Activated CD4-positive, alpha-beta T cell treated with anti-CD3 and anti-CD28 coated beads, Interleukin-2, amount 50 U/mL, for 1 hour (primary cell): ENCODE measurements at places on chromosomes 16 and 17.
A peak's percentile ranks its signal among the peaks of the same experiment; 100 is the strongest.

- no peak for DNase-seq
Observed at GRCh38 chr17:31387438-31387837, 4.0 kb upstream of the RAB11FIP4 start.

DNA sequence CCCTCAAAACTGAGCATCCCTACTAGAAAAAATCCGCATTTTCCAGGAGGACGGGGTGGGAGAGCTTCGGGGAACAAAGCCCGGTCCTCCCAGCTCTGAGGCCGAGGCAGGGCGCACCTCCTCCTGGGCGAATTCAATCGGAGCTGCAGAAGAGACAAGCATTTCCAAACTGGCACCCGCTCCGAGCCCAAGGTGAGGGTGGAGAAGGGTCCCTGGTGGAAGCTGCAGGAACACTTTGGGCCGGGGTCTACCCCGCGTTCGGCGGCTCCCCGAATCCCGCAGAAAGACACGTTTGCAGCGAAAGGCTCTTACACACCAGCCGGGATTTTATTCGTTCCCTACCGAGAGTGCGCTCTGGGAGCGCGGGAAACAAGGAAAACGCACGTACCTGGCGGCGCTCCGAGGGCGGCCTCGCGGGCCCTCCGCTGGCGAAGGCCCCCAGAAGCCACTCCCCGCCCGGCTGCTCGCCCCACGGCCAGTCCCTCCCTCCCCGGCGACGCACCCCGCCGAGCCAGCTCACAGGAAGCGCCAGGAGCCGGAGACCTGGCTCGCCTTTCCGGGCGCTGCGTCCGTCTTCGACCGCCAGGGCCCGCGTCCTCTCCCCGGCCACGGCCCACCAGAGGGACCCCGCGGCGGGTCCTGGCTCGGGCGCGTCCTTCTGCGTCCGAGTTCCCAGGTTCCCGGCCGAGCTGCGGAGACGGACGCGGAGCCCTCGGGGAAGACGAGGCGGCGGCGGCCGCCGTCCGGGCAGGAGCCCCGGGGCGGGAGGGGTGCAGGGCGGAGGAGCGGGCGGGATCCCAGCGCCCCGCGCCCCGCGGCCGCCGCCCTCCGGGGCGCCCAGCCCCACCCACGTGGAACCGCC lies 49.8 kb upstream of the BAHCC1 start:
- peak; percentile 35 for DNase-seq

GRCh38 chr16:12024429-12024828 lies 47.9 kb downstream of the SNX29 start:
- DNase-seq: no peak

- no peak for DNase-seq
Observed at GRCh38 chr17:33055171-33055611, 63.5 kb downstream of the SPACA3 start.

DNA sequence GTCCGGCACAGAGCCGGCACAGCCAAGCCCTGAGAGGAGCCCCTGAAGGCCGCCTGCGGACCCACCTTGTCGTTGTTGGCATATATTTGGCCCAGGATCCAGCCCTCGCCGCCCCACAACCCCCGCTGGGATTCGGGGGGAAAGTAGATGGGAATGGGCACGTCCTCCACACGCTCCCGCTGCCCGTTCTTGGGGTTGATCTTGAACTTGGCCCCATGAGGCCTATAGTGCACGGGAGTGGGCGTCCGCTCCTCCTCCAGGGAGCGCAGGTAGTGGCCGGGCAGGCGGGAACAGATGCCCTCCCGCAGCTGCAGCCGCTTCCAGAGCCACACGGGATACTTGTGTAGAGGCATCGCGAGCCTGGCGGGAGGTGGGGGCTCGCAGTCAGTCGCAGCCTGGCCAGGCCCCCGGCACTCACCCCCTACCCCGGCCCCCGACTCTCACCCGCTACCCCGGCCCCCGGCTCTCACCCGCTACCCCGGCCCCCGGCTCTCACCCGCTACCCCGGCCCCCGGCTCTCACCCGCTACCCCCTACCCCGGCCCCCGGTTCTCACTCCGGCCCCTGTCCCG lies 387 bp downstream of the MRPL28 start:
- no peak for DNase-seq

- no peak for DNase-seq
Observed at GRCh38 chr16:24988129-24988518, 27.0 kb downstream of the ARHGAP17 start.

DNA sequence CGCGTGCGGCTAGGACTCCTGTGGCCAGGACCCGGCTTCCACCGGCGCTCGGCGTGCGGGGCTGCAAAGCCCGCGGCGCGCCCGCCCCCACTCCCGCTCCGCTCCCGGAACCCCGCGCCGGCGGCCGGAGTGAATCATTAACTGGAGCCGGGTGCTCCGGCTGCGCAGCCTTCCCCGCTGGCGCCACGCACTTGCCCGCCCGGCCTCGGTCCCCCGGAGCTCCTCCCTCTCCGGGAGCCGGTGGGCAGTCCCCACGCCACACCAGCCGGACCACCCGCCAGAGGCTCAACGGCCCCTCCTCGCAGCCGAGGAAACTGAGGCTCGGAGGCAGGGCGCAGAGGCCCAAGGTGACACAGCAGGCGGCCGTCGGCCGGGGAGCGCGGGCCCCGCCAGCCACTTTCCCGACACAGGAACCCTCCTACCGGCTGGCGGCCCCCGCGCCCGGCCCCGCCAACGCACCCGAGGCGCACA lies 580 bp downstream of the BCAR1 start:
- DNase-seq: no peak

DNA sequence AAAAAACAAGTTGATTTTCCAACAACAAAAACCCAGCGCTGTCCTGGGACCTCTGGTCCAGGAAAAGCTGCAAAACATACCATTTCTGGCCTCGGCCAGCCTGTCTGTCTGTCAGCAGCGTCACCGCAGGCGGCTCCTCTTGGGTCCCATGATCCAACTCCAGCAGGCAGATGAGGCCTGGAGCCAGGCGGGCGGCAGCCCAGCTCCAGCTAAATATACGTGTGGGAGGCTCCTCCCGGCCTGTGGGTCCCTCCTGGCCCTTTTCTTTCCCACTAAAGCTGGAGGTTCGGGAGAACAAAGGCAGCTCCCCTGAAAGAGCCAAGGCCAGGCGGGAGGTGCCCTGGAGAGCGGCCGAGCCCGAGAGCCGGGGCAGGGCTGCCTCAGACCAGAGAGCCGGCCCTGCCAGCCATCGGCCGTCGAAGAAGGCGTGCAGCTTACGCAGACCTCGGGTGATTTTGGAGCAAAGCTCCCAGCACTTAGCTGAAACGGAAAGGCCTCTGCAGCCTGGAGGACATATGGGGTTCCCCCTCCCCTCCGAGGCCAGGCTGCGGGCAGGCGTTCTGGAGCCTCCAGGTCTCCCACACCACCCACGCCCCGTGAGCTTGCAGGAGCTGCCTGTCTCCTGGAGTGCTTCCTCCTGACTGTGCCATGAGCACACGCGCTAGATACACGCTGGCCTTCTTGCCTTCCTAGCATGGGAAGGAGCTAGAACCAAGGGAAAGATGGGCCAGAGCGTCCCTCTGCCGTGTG lies 19.9 kb upstream of the JPH3 start:
- no peak for DNase-seq

- DNase-seq: no peak
Observed at GRCh38 chr17:38608648-38609047, 2.9 kb upstream of the SRCIN1 start.

- DNase-seq: no peak
Observed at GRCh38 chr16:77393955-77394354, 40.9 kb downstream of the ADAMTS18 start.

DNA sequence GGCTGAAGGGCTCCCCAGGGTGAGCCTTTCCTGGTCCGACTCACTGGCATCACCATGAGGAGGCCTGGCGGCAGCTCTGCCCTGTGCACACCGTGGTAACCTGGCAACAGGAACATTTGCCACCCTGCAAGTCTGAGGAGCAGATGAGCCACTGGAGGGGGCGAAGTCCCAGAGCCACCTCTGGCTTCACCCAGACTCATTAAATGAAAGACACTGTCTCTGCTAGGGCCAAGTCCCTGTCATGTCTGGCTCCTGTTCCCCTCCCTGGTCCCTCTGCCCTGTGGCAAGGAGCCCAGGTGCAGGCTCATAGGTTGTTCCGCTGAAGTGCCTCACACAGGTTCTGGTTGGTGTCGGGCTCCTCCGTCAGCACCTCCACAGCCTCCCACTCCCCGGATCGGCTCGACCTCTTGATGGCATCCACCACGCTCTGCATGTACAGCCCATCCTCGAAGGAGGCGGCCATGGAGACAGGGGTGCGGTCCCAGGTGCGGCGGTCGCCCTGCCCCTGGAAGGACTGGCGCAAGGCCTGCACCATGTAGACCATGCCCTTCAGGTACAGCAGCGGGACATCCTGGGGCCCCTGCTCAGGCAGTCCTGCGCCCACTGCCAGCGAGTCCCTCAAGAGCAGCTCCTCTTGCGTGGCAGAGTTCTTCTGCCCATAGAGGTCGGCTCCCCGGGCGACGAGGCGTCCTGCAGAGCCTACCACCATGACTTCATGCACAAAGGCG lies 8.4 kb downstream of the C16orf86 start:
- no peak for DNase-seq

- DNase-seq: no peak
Observed at GRCh38 chr17:14923981-14924380, 341.1 kb downstream of the PMP22 start.

- DNase-seq: peak; percentile 83
Observed at GRCh38 chr17:82494236-82495055, 25.1 kb upstream of the FOXK2 start.

DNA sequence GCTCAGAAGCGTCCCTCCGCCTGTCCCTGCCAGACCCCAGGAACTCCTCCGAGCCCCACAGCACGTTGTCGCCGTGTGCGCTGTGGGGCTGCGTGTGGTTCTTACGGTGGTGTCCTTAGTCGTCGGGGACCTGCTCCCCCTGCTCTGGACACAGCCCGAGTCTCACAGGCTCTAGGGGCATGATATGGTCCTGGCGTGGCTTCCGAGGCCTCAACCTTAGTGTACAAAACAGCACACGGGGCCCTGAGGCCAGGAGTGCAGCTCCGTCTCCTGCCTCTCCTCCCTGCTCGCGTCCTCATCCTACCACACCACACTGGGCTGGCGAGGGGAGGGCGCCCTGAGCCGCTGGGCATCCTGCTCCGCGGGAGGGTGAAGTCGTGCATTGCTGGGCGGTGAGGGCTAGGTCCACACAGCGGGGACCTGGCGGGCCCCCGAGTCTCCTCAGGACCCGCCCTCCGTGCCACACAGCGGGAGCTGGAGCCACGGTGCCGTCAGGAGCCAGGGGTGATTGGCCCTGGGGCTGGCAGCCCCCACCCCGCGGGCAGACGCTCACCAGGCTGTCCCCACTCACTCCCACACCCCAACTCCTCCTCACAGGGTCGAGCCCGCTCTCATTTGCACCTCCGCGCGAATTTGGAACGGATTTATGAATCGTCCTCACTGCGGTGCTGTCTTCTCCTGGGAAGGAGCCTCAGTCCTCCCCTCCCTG lies 1.2 kb upstream of the MAFG start:
- no peak for DNase-seq

DNA sequence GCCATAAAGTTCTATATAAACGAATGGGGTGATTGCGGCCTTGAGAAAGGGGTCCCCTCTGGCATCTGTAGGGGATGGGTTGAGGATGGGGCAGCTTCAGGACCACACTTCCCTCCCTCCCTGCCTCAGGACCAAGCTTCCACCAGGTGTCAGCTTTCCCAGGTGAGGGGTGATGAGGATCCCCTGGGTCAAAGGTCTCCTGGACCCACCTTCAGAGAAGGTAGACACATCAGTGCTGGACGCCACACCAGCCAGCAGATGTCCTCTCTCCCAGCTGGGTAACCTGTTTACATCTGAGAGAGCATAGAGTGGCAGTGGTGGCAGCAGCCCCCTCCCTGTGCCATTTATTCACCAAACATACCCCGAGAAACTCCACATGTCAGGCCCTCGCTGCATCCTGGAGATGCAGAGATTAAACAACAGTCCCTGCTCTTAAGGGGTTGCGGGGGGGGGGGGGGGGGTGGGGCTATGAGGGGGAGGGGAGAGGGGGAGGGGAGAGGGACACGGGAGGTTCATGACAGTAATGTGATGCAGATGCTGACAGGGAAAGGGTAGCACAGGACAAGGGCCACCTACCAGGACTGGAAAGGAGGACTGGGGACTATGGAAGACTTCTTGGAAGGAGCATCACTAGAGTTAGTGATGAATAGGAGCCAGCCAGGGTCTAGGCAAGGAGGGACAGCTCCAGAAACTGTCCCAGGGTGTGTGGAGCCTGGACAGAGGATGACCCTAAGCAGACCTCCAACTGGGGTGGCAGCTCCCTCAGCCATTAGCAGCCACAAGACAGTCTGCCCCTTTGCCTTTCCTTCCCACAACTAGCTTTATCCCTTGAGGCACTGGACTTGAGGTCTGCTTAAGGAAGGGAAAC lies 5.0 kb downstream of the PROCA1 start:
- no peak for DNase-seq

GRCh38 chr17:16430650-16431049 lies 15.3 kb downstream of the TRPV2 start:
- DNase-seq: no peak

DNA sequence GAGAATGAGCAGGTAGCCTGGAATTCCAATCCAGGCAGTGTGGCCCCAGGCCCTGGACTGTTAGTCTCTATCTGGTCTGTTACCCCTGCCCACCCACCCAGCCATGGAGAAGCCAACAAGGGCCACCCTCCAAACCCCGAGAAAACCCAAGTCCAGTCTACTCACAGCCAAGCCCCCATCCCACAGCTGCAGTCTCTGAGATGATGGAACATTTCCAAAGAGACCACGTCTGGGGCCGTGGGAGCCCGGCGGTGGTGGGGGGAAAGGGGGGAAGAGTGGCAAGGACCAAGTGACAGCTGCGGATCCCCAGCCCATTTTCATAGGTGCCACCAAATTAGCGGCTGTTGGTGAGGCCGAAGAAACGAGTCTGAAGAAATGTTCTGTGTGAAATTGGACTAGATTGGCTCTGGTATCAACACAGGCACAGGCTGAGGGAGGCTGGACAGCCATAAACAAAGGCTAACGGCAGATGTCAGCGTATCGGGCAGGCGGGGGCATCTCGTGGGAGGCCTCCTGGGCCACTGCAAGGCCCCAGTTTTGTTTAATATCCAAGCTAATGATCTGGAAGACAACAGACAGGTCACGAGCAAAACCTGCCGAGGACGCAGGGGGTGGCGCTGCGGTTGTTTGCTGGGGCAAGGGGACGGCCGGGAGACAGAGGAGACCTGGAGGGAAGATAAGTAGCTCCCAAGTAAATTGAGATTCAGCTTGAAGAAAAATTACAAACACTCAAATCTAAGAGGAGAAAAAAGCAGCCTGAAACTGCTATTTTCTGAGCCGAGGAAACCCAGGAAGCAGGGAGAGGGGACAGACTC lies 53.4 kb downstream of the RBFOX3 start:
- DNase-seq: no peak

DNA sequence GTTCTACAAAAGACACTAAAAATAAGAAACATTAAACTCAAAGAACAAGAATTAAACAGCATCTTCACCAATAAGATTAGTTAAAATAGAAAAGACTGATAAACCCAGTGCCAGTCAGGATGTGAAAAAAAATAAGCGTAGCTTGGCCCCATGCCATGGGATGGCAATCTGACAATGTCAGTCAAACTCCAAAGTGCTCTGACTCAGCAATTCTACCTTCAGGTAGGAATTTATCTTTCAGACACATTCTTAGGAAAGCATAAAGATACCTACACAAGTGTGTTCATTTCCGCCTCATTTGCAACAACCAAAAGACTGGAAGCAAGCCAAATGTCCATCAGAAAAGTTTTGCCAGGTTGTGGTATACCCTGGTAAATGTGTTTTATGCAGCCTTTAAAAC lies 9.1 kb upstream of the MPO start:
- no peak for DNase-seq
